ENCODE measurements at places on chromosomes 7 and 10.

- no peak for DNase-seq
Measured at GRCh38 chr7:85412912-85413311, 226.1 kb upstream of the SEMA3D start.

DNA sequence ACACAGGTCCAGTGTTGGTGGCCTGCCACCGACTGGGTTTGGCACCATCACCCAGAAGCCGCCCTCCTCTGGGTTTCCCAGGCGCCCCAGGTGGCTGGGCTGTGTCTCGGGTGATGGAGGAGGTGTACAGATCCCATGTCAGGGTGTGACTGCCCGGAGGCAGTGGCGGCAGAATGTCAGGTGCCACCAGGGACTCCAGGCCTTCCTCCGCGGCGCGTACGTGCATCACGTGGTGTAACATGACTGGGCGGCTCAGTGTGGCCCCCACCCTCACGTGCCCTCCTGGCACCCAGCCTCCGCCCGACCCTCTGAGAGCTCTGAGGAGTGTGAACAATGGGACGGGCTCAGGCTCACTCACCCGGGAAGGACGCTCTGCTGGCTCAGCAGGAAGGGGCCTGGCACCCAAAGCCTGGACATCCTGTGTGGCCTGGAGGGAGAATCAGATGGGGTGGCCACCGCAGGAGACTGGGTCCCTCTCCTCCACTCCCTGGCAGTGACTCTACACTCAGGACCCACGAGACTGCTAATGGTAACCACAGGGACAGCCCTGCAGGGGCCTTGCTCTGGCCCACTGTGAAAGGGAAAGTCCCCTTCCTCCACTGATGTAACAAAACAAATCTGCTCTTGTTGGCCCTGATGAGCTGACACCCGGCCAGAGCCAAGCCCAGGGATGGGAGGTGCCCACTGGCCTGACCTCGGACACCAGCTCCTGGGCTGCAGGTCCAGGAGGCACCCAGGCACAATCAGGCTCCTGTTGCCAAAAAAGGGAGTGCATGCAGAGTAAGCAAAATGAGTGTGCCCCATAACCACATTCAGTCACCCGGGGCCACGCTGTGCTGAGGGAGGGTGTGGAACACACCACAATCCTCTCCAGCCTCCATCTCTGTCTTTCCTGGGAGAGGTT, 164.8 kb downstream of the PRKAG2 start:
- DNase-seq: no peak

- DNase-seq: no peak
Measured at GRCh38 chr10:68897336-68897741, 3.8 kb upstream of the DDX50 start.

DNA sequence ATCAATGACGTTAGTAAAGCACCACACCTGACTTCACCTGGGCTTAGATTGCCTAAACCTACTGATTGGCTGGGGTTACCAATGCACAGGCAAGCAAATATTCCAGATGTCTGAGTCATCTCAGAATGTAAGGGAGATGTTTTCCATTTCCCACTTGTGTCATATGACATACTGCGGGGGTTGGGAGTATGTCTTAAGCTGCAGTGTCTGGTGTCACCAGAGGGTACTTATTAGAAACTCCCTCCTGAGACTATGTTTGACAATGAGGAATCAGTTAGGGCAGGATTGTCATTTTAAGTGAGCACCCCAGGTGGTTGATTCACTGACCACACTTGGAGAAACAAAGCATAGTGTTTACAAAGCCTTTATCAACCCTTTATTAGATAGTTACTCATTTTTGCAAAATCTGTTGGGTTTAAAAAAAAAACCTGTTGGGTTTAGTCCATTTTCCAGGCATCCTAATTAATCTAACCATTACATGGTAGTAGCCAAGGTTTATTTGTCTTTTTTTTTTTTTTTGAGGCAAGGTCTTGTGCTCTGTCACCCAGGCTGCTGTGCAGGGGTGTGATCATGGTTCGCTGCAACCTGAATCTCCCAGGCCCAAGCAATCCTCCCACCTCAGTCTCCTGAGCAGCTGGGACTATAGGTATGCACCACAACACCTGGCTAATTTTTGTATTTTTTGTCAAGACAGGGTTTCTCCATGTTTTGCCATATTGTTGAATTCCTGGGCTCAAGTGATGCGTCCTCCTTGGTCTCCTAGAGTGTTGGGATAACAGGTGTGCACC, 72.5 kb downstream of the CDK6 start:
- no peak for DNase-seq

DNA sequence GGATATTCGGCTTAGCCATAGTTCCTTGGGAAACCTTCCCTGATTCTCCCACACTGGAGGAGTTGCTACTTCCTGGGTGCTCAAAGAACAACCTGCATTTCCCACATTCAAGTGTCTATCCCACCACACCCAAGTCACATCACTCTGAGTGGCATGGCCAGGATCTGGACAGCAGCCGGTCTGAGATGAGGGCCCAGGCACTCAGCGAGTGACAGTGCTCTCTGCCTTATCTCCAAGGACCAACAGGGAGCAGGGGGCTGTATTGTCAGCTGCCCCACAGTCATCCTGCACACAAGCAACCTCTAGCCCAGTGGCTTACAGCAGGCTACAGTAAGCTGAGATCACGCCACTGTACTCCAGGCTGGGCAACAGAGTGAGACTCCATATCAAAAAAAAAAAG, 16.1 kb upstream of the SLC18A3 start:
- no peak for DNase-seq

- DNase-seq: no peak
Measured at GRCh38 chr7:18200855-18201254, 173.2 kb upstream of the PRPS1L1 start.

Measured in activated naive CD4-positive, alpha-beta T cell (primary cell).